NCI-H774 (cell line): ENCODE measurements at places on chromosomes 1 and 21.

- no peak for DNase-seq
Observed at GRCh38 chr1:19644395-19644680, 227 bp downstream of the NBL1 start.

- no peak for DNase-seq
Observed at GRCh38 chr1:223621312-223621734, 44.2 kb downstream of the CAPN8 start.

- peak; percentile 95 for DNase-seq
Observed at GRCh38 chr1:41919764-41920397, 1.2 kb upstream of the HIVEP3 start.

DNA sequence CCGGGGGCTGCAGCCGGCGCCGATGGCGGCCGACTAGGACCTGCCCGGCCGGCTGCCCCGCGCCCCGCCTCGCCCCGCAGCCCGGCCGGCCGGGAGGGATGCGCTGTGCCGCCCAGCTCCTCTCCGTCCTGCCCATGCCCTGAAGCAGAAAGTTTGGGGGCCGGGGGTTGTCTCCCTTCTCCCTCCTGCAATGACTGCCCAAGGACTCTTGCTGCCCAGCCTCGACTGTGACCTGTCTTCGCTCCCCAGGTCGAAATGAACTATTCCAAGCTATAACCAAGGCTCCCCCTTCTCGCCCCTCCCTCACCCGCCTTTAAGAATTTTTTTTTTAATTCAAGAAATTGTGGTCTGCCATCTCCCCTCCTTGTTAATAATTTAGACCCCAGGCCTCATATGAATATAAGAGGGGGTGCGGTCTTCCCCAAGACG lies 361 bp downstream of the TMCC2 start:
- no peak for DNase-seq

DNA sequence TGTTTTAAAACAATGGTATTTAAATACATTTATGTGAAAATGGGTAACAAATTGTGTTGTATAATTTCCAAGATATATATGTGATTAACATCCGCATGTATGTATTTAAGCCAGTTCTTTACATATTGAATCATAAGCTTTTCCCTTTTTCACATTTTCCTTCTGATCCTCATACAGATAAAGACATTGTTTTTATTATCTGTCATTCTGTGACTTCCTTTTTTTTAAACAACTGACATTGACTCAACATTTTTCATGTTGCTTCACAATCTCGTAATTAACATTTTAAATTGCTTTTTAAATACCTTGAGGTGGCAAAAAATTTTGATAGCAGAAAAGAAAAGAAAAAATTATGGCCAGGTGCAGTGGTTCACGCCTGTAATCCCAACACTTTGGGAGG lies 1.4 kb downstream of the STXBP3 start:
- DNase-seq, result no peak
